ENCODE measurements at places on chromosomes 6 and 20.

GRCh38 chr6:20919677-20920385 lies 385.6 kb downstream of the CDKAL1 start:
- no peak for DNase-seq

DNA sequence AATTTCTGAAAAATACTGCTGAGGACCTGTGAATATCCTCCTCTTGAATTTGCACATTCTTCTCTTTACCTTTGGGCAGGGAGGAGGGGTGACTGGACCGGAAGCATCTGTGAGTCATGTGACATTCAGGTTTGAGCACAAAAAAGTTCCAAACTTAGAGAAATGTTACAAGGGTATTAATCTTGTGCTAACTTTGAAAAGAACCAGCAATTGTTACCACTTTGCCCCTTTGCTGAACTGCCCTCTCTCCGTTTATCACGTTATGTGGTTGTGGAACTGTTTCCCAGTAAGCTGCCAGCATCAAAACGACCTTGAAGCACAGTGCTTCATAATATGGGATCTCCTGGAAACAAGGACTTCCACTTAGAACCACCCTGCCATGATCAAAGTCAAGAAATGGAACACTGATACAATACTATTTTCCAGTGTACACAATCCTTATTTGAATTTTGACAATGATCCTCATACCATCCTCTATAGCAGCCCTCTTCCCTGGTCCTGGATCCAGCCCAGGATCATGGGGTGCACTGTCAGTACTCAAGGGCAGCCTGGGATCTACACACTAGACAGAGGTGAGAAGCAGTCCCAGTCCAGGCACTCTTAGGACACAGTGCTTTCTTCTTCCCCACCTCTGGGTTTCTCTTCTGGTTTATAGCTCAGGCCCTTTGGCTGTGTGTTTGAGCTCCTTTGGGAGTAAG lies 2.3 kb upstream of the TUBB1 start:
- no peak for DNase-seq

- DNase-seq, result no peak
These were observed 23.4 kb upstream of the INSM1 start for GRCh38 chr20:20344476-20344875.

GRCh38 chr20:1005452-1006027 lies 3.4 kb upstream of the RSPO4 start:
- DNase-seq, result peak; percentile 12

- DNase-seq, result peak; percentile 79
These were observed 235.7 kb upstream of the ZNF217 start for GRCh38 chr20:53829255-53829723.

- no peak for DNase-seq
These were observed 131.8 kb upstream of the MLN start for GRCh38 chr6:33935439-33936080.

- no peak for DNase-seq
These were observed 48.9 kb downstream of the ATXN1 start for GRCh38 chr6:16712255-16712930.

- peak; percentile 43 for DNase-seq
These were observed 702 bp downstream of the ETV7 start for GRCh38 chr6:36386495-36387439.

- DNase-seq, result peak; percentile 56
These were observed 23.9 kb upstream of the YWHAB start for GRCh38 chr20:44861531-44862006.

- DNase-seq, result no peak
These were observed 26.4 kb downstream of the ZMYND8 start for GRCh38 chr20:47330071-47330470.

- no peak for DNase-seq
These were observed 56.2 kb downstream of the SRC start for GRCh38 chr20:37401930-37402675.

DNA sequence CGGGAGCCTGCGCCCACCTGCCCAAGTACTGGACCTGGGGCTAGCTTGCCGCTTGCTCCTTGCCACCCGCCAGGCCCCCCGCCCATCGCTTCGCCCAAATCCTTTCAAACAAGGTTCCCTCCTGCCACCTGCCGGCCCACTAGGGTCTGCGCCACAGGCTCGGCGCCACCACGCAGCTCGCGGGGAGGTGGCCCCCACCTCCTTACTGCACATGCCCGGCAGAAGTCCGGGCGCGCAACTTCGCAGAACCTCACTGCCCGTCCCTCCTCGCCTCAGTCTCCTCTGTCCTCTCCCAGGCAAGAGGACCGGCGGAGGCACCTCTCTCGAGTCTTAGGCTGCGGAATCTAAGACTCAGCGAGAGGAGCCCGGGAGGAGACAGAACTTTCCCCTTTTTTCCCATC lies 11.2 kb downstream of the GNAS-AS1 start:
- no peak for DNase-seq

GRCh38 chr20:45322952-45323383 lies 14.9 kb upstream of the MATN4 start:
- no peak for DNase-seq

DNA sequence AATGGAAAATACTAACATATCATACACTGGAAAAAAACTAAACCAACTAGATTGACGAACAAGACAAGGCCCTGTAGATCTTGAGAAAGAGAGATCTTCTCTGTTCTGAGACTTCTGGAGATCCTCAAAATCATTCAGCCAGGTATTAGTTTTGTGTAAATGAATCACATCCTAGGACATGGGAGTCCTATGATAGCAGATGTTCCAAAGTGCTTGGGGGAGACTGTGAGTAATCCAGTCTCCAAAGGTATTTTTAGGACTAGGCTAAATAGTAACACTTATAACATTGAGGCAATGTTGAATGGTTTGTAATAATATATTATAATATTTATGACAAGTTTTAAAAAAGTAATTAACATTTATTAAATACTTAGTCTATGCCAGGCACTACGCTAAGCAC lies 275.0 kb downstream of the BTBD9 start:
- no peak for DNase-seq

DNA sequence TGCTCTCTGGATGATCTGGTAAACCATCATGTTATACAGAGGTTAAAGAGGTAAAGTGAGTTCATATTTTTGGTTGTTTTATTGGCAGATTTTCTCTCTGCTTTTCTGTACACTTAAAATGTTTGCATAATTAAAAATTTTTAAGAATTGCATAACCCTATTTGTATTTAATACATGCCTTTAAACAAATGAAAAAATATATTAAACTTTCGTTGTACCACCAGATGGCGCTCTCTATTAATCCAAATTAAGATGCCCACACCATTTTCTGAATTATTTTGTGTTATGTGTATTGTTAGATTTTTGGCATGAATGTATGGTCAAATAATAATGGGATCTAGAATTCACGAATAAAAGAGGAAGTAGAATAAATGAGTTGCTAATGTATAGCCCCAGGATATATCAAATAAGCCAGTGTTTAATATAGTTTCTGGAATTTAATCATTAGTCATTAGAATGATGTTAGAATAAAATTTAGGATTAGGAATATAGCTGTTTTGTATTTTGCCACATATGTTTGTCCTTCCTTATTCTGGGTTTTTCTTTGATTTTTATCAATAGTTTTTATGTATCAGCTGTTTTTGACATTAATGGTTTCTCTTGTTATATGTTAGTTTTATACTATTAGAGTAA lies 38.9 kb downstream of the SMAP1 start:
- DNase-seq, result no peak

DNA sequence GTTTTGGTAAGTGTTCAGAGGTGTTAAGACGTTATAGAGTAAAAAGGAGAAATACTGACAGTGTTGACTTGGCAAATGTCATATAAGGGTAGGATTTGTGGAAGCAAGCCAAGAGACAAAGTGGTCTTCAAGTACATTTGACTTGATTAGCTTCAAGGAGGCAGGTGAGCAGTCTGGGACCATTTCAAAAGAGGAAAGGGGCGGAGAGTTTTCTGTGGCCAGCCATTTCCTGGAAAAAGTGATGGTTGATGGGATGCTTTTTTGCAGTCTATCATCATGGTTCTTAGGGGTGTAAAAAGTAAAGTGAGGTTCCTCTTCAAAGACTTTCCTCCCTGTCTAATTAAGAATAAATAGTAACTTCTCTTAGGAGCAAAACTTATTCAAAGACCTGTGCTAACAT lies 28.7 kb downstream of the FKBP1A start:
- DNase-seq, result no peak

DNA sequence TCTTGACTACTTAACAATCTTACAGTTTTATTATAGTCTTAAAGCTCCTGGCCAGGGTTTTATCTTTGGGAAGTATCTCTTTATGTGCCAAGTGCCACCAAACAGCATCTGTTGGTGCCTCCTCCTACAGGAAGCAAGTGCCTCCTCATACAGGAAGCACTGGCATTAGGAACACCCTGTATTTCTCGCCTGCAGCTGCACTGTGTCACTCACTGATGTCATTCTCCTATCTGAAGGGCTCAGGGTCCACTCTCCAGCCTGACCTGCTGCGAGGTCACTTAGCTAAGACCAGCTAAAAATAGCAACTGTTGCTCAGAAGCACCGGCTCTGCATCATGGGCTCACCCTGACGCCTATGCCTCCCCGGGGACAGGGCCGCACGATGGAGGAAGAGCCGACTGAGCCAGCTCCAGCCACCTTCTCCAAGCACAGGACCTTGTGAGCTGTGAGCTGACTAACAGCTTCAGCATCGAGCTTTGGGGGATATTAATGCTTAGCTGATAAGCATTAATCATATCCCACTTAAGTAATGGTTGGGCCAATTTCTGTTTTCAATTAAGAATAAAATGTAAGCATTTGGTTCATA lies 66.3 kb upstream of the CD93 start:
- no peak for DNase-seq

DNA sequence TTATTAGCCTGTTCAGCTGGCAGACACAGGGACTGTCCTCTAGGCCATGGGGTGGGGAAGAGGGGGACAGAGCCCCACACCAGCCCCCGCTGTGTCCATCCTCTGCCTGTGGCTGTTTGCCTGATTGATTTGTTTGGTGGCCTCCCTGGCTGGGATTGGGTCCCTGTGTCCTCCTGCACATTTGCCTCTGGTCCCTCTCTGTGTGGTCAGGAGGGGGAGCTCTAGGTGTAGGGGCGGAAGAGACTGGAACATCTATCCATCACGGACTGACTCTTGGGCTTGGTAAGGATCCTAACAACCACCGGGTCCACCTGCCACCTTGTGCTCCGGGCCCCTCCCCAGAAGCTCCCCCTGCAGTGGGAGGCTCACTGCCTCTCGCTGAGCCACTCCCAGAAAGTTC lies 38.4 kb upstream of the CCDC167 start:
- no peak for DNase-seq

- peak; percentile 21 for DNase-seq
These were observed 7.8 kb downstream of the UBE3D start for GRCh38 chr6:83057705-83058321.

- DNase-seq, result peak; percentile 34
These were observed 67.0 kb upstream of the TNFAIP3 start for GRCh38 chr6:137799950-137800568.

GRCh38 chr6:113903666-113904330 lies 46.7 kb downstream of the MARCKS start:
- DNase-seq, result no peak

- no peak for DNase-seq
These were observed 10.6 kb upstream of the TENT5A start for GRCh38 chr6:81763051-81763450.

DNA sequence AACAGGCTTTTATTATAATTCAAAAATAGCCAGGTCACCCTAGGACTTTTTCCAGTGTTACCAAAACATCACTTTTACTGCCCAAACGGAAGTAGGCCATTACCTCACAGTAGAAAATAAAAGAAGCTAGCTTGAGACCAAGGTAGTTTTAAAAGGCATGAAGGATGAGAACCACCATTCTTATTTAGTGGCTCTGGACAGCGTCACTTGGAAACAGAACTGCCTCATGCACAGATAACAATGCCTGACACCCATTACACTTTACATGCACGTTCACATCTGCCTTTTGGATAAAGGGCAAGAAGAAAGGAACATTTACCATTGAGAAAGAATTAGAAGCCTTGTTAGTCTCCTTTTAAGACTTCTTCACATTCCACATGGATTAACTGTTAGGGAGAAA lies 1.9 kb upstream of the PAQR8 start:
- DNase-seq, result no peak

GRCh38 chr20:40868551-40869217 lies 159.9 kb upstream of the TOP1 start:
- no peak for DNase-seq

DNA sequence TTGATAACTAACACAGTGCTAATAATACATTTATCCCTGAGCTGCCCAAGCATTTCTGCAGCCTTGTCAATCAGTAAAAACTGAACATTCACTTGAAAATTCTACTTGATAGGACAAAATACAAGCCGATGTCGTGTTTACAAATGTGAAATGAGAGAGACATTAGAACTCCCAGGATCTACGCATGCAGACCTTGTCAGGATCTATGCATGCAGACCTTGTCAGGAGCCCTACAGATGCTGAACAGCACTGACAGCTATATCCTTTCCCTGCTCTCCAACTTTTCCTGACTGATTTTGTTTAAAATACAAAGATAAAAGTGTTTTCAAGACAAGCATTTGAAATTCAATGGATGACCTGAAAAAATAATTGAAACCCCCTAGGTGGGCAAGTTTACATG lies 28.9 kb downstream of the INSM1 start:
- no peak for DNase-seq

DNA sequence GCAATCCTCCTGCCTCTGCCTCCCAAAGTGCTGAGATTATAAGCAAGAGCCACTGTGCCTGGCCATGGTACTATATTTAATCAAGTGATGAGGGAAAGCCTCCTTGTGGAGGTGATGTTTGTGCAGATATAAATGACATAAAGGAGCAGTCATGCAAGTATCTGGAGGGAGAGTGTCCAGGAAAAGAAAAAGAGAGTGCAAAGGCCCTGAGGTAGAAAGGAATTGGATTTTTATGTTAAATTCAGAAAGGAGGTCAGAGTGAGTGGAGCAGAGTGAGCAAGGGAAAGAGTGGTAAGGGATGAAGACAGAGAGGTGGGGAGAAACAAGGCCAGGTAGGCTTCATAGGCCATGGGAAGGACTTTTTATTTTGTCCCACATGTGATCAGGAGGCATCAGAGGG lies 7.4 kb upstream of the FKBPL start:
- DNase-seq, result no peak

DNA sequence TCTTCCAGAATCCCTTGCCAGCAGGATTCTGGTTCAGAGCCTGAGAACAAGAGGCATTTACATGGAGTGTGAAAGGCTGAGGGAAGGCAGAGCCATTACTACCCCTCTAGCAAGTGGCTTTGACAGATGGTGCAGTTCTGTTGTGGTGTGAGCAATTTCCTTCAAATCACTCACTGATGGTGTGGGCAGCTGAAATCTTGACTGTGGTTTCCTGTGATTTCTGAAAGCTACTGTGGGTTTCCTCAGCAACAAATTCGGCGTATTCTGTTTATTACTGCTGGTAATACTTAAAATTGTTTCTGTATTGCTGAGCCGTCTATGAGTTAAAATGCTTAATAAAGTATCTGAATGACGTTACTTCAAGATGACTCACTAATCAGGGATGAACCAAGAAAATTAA lies 181.5 kb upstream of the TCF21 start:
- peak; percentile 90 for DNase-seq

GRCh38 chr6:84867521-84867920 lies 103.1 kb upstream of the TBX18 start:
- peak; percentile 33 for DNase-seq

- DNase-seq, result peak; percentile 89
These were observed 7.7 kb upstream of the CAP2 start for GRCh38 chr6:17385660-17386059.

All from NCI-H226 (cell line).